ENCODE measurements at places on chromosomes 5 and 9.
A peak's percentile ranks its signal among the peaks of the same experiment; 100 is the strongest.

DNA sequence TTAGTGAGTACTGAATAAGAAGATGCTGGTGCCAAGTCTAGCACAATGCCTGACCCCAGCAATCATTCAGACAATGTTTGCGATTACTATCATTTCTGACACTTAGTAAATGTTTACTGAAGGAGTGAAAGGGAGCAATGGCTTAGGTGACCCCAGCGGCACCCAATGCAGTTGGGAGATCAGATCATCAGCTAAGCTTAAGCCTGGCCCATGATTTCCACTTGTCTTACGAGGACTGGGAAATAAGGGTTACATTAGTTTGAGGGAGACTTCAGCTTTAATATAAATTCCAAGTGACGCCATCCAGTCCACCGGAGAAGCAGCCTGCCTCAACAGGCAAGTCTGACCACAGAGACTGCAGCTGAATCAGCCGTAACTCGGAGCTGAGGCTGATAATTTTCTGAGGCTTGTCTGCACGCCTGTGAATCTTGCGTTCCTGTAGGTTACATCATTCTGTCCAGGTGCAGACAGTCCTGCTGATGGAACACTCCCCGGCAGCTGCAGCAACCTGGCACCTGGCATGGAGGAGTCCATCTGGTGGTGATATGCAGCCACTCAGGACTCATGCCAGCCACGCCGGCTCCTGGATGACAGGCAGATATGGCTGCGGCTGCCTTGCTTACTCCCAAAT, 34.9 kb upstream of the FGF1 start:
- peak; percentile 51 for DNase-seq

- no peak for DNase-seq
These were observed 22.4 kb downstream of the GOLGA2 start for GRCh38 chr9:128253140-128253990.

- DNase-seq, result no peak
These were observed 152.5 kb upstream of the NFIB start for GRCh38 chr9:14466429-14466818.

GRCh38 chr5:111070272-111071134, 1.0 kb upstream of the TSLP start:
- DNase-seq, result no peak

DNA sequence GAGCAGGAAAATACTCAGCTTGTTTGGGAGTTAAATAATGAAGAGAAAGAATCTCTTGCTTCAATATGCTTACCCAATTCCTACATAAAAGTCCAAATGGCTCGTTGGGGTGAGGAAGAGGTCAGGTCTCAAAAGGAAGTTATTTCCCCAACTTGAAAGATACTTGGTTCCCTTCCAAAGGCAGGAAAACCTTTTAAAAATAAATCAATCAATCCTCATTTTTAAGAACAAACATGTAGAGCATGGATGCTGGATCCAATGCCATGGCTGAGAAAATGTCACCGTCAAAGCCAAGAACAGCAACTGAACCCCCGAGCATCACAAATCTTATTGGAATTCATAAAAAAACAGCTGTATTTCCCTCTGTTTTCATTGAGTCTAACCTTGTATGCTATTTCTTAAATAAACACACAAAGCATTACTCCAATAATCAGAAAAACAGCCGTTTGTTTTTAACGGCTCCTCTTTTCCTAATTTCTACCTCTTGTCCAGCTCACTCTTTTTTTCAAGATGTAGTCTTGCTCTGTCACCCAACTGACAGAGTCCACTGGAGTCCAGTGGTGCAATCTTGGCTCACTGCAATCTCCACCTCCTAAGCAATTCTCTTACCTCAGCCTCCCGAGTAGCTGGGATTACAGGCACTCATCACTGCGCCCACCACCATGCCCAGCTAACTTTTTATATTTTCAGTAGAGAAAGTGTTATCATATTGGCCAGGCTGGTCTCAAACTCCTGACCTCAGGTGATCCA, 140.7 kb downstream of the GNA14 start:
- DNase-seq, result no peak

GRCh38 chr9:131727795-131728545, 11.9 kb downstream of the RAPGEF1 start:
- no peak for DNase-seq

GRCh38 chr5:119366540-119366881, 10.7 kb downstream of the TNFAIP8 start:
- DNase-seq, result no peak

- no peak for DNase-seq
These were observed 7.1 kb upstream of the PLAC8L1 start for GRCh38 chr5:146112476-146112875.

DNA sequence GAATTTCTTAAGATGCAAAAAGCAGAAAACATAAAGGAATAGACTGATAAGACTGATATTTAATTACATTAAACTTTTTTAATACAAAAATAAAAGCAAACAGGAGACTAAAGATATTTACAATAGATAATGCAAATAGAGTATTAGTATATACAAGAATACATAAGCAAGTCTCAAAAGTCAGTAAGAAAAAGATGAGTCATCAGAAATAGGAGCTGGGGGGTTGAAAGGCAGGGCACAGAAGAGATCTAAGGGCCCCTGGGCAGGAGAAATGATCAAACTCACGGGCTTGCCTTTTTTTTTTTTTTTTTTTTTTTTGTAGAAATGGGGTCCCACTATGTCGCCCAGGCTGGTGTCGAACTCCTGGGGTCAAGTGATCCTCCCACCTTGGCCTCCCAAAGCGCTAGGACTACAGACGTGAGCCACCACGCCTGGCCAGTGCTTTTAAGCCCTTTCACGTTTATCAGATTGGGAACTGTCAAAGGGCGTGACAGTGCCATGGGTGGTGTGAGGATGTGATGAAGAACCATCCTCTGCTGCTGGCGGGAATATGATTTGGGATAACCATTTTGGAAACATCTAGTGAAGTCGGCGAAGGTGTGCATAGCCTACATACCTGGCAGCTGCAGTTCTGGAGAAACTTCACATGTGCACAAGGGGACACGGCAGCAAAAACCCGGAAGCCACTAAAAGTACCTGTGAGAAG, 126.1 kb downstream of the CACNA1B start:
- DNase-seq, result no peak
